ENCODE measurements at places on chromosomes 16 and 17. TPM values are rescaled to one million over a fixed set of nuclear protein-coding genes. Genes with fewer than 3 reads are reported as not detected.

Gene SARM1
- total RNA-seq: 17.8 TPM

Gene MYH2
- total RNA-seq: 0.62 TPM

DNA sequence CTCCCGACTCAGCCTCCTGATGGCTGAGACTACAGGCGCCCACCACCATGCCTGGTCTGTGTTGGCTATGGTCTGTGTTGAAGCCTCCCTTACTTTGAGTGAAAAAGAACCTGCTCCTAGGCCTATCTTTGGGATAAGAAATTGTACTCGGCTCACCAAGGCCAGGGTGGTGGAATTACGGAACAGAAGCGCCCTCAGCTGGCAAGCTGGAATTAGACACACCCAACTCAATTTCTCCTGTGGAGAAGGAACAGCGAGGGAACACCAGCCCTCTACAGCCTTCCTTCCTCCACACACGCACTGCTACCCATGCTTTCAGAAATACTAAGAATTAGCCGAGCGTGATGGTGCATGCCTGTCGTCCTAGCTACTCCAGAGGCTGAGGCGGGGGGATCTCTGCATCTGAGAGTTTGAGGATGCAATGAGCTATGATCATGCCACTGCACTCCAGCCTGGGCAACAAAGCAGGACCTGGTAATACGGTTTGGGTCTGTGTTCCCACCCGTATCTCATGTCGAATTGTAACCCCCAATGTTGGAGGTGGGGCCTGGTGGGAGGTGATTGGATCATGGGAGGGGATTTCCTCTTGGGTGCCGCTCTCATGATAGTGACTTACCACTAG is 40.1 kb upstream of the RBBP6 start:
- DNase-seq: peak; percentile 68

Gene TBC1D26
- 2.2 TPM for total RNA-seq

DNA sequence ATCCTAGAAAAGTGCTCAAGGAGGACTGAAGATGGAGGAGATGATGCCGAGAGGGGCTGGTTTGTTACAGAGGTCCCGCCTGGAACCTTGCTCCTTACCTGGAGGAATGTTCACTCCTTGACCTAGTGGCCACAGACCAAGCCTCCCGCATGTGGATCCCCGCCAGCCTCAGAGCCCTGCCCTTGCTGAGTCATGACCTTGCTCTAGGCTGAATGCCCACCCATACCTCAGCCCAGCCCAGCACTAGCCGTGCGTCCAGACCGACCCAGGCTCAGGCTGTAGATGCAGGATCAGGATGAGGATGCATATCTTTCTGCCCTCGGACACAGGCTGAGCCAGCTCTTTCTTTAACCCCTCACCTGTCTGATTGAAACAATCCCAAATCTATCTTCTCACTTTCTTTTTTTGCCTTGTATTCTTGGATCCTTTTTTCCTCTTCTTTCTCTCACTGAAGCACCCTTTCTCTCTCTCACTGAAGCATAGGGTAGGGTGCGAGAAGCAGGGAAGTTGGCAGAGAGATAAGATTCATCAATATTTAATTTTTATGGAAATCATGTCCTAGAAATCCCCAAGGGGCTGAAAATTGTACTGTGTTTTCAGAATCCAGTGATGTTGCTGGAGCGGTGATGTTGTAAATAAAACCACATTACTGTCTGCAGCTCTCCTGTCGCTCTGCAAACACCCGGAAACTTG is 34.9 kb downstream of the WSCD1 start:
- DNase-seq: no peak

DNA sequence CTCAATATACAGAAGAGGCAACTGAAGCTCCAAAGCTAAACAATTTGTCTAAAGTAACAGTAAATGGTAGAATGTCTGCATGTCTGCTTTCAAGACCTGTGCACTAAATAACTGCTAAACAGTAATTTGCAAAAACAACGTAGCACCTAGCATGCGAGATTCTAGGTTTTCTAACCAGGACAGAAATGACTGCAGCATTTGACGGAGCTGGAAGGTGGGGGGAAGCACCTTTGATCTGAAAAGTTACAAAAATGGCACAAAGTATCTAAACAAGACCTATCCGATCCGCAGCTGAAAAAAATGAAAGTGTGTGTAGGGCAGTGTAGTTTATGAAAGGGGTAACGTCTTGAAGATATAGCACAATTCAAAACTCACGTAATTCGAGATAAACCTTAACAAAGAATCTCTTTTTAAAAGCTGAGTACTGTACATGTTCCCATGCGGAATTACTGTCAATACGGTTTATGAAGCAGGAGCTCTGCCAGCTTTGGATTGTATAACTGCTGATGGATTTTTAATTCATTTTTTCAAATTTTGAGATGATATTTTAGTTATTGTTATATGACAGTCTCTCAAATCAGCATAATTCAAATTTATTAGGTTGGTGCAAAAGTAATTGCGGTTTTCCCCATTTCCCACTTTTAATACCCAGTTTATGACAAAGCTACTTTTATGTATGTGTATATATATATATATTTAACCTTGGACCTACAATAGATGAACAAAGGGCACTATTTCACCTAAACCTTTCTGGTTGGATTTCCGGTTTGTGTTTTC is 1.2 kb upstream of the WIPI1 start:
- DNase-seq: no peak

Gene BRIP1
- 5.8 TPM for total RNA-seq

GRCh38 chr16:59424714-59425273 is 690.7 kb upstream of the GOT2 start:
- no peak for DNase-seq

DNA sequence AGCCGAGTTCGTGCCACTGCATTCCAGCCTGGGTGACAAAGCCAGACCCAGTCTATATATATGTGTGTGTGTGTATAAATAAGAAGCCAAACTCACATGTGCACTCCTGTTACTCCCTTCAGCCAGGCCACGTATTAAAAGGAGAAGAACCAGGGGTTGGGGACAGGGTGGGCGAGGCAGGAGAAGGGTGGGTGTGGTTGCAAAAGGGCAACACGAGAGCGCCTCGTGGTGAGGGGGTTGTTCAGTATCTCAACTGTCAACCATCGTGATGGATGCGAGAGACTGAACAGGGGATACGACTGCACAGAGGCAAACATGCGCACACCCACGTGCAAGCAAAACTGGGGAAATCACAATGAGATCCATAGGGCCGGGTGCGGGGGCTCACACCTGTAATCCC is 54.9 kb downstream of the ABCC6 start:
- DNase-seq: no peak

GRCh38 chr17:38735161-38735997 is 5.2 kb downstream of the CISD3 start:
- DNase-seq: no peak

GRCh38 chr17:39963829-39964228 is 1.0 kb downstream of the GSDMA start:
- no peak for DNase-seq

GRCh38 chr17:82098939-82099763 is 1.1 kb upstream of the FASN start:
- DNase-seq: no peak

Gene NEK8
- 0.62 TPM for total RNA-seq

Gene WDR81
- total RNA-seq: 10.8 TPM

GRCh38 chr16:64153718-64154117 is 968.1 kb downstream of the CDH11 start:
- no peak for DNase-seq

DNA sequence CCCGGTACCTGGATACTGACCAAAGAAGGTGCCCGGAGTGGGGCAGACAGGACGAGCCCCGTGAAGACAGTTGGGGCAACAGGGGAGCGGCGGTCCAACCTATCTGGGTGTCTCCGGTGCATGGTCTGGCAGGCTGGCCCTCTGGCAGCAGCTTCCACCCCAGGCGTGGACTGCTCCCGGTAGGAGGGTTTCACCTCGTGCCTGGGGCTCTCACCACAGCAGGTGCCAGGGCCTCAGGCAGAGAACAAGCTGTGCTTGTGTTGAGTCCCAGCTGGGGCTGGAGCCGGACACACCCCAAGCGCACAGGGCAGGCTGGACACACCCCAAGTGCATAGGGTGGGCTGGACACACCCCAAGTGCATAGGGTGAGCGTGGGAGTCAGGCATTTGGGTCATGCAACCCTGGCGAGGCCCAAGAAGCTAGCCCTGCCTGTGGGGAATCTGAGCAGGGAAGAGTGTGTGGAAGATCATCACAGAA is 1.5 kb upstream of the FBXL16 start:
- DNase-seq: no peak

Gene GJD3
- total RNA-seq: 0.31 TPM

GRCh38 chr16:50478773-50479149 is 69.4 kb upstream of the NKD1 start:
- DNase-seq: no peak

DNA sequence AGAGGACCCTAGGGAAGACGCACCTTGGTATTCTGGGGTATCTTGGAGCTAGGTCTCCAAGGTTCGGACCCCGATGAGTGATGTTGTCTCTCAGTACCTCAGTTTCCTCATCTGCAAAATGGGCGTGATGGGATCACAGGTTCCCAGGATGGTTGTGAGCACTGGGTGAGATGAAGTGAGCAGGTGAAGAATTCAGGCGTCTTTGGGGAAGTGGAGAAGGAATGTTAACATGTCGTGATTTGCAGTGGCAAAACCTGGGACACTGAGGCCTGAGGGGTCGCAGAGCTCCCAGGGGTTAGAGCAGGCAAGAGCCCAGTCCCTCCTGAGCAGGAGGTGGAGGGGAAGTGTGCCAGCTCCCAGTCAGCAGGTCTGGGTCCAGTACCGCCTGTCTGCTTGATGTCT is 215.1 kb upstream of the GSE1 start:
- DNase-seq: no peak

Measured in occipital lobe (tissue), 3 donors.